ENCODE measurements at places on chromosomes 2 and 18.
A peak's percentile ranks its signal among the peaks of the same experiment; 100 is the strongest.

GRCh38 chr18:80148326-80149199 lies 39.5 kb downstream of the ADNP2 start:
- peaks cover 4% of the 10 kb centered on the region for H3K4me1 ChIP-seq
- peak overlapping the region; percentile 89 for H3K4me3 ChIP-seq
- peak; percentile 45 for DNase-seq
- no peaks in the 10 kb centered on the region for H3K36me3 ChIP-seq
- H3K27me3 ChIP-seq = no peaks in the 10 kb centered on the region
- peak overlapping the region; percentile 74 for H3K27ac ChIP-seq

DNA sequence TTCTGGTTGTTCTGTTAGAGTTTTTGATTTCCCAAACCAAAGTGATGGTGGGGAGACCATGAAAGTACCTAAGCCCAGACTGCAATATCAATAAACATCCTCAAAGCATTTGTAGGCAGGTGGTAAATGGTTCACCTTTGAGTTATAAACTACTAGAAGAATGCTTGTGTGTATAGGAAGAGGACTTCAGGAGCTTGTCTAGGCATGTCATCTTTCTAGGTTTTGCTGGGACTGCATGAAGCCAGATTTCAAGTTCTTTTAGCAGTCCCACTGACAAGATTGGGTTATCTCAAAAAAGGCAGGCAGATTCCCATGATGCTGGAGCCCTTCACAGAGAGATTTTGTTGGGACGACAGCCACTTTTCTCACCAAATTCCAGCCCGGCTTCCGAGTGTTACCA lies 135.3 kb downstream of the KCNE4 start:
- no peaks in the 10 kb centered on the region for H3K4me1 ChIP-seq
- no peak for DNase-seq
- no peaks in the 10 kb centered on the region for H3K36me3 ChIP-seq
- H3K27ac ChIP-seq = no peak overlapping the region
- no peak overlapping the region for H3K4me3 ChIP-seq

GRCh38 chr18:1039421-1039820 lies 134.8 kb downstream of the ADCYAP1 start:
- H3K27ac ChIP-seq = no peak overlapping the region
- H3K4me3 ChIP-seq = no peak overlapping the region

DNA sequence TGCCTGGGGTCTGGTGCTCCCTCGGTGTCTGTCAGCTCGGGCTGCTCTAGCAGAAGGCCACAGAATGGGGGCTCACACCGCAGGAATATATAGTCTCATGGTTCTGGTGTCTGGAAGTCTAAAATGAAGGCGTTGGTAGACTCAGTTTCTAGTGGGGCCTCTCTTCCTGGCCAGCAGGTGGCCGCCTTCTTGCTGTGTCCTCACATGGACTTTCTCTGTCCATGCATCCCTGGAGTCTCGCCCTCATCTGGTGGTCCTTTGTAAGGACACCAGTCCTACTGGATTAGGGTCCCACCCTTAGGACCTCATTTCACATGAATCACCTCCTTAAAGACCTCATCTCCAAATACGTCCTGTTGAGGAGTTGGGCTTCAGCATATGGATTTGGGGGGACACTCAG lies 65.7 kb downstream of the RRM2 start:
- no peaks in the 10 kb centered on the region for H3K36me3 ChIP-seq
- H3K27ac ChIP-seq = no peak overlapping the region
- peaks cover 8% of the 10 kb centered on the region for H3K4me1 ChIP-seq

DNA sequence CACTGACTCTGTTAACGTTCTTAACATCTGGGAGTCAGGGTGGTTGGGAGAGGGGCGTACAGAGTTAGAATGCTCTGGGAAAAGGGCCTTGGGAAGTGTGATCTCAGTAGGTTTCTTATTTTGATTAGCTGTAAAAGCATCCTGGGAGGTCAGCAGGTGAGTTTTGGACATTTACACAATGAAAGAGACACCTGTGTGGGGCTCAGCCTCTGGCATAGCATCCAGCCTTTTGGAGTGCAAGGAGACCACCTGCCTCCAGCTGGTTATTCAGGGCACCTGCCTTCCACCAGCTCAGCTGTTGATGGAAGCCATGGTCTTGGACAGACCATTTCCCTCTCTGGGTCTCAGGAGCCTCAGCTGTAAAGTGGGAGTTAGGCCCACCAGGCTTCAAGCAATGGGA lies 49.7 kb downstream of the ACAA2 start:
- no peak overlapping the region for H3K4me3 ChIP-seq
- no peaks in the 10 kb centered on the region for H3K27me3 ChIP-seq
- H3K4me1 ChIP-seq = no peaks in the 10 kb centered on the region
- DNase-seq = no peak
- H3K27ac ChIP-seq = no peak overlapping the region

GRCh38 chr2:90207454-90208058 lies 1516.1 kb downstream of the RPIA start:
- H3K4me3 ChIP-seq = no peak overlapping the region
- H3K27ac ChIP-seq = no peak overlapping the region
- H3K27me3 ChIP-seq = peaks cover 13% of the 10 kb centered on the region
- DNase-seq = peak; percentile 42
- peaks cover 31% of the 10 kb centered on the region for H3K4me1 ChIP-seq
- H3K36me3 ChIP-seq = no peaks in the 10 kb centered on the region

DNA sequence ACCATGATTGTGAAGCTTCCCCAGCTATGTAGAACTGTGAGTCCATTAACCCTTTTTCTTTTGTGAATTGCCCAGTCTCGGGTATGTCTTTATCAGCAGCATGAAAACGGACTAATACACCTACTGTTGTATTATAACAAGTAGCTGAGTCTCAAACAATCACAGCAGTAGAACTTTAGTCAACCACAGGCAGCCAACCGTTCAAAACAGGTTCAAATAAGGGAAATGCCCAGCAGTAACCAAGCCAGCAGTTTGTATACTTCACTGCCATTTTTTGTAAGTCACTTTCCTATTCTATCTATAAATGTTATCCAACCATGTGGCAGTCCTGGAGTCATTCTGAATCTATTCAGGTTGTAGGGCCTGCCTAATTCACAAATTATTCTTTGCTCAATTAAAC lies 1560.6 kb upstream of the SLC39A10 start:
- DNase-seq = no peak
- no peak overlapping the region for H3K4me3 ChIP-seq
- no peak overlapping the region for H3K27ac ChIP-seq
- peaks cover 3% of the 10 kb centered on the region for H3K4me1 ChIP-seq
- H3K27me3 ChIP-seq = no peaks in the 10 kb centered on the region

DNA sequence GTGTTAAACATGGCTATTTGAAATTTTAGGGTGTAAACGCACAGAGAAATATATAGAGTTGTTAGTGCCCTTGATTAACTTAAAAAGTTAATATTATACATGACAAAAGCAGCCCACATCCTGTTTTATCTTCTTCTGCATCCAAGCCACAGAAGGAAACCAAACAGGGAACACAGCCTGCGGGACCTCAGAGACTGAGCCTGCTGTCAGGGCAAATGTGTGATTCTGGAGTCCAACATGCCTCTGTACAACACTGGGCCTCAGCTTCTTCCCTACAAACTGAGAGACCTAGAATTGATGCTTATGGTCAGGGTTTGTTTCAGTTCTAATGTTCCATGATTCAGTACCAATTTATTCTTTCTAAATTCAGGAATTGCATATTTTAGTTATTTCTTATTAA lies 404.7 kb downstream of the FBXO15 start:
- H3K27ac ChIP-seq = no peak overlapping the region
- peaks cover 5% of the 10 kb centered on the region for H3K27me3 ChIP-seq
- no peak for DNase-seq
- H3K36me3 ChIP-seq = no peaks in the 10 kb centered on the region

DNA sequence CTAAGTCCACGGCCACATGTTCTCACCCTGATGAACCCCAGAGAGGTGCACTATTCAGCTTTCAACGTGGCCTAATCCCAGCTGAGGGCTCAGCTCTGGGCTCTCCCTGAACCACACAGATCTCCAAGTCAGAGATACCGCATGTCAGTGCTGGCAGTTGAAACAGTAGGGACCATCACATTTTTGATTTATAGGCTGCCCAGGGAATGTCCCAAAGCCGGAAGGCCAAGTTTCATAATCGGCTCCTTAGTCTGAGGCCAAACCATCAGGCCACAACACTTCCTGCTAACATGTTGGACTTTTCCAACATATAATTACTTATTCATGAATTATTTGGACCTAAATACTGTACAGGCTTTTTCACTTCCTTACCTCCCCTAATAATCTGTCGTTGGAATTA lies 91.9 kb upstream of the KLHL29 start:
- no peak for DNase-seq
- H3K36me3 ChIP-seq = no peaks in the 10 kb centered on the region
- H3K4me3 ChIP-seq = no peak overlapping the region
- no peak overlapping the region for H3K27ac ChIP-seq
- peaks cover 34% of the 10 kb centered on the region for H3K27me3 ChIP-seq
- H3K4me1 ChIP-seq = no peaks in the 10 kb centered on the region

GRCh38 chr2:26002632-26003310 lies 20.5 kb upstream of the KIF3C start:
- H3K4me3 ChIP-seq = no peak overlapping the region
- H3K36me3 ChIP-seq = no peaks in the 10 kb centered on the region
- peaks cover 12% of the 10 kb centered on the region for H3K27me3 ChIP-seq
- H3K27ac ChIP-seq = no peak overlapping the region

DNA sequence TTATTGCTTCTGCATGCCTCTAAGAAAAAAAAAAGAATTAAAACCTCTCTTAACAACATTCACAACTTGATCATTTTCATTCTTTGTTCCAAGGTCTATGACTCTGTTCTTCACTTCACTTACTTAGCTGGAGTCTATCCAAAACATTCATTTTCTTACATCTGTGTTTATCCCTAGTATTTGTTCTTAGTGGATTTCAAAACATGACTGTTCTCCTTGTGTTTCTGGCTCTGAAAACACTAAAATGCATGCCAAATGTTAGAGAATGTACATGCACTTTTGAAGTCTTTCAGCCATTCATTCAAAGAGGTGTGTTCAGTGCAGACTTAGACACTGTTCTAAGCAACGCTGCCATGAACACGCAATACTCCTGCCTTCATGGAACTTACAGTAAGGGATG lies 138.8 kb downstream of the CNTNAP5 start:
- H3K4me1 ChIP-seq = no peaks in the 10 kb centered on the region
- no peak overlapping the region for H3K4me3 ChIP-seq
- H3K27me3 ChIP-seq = no peaks in the 10 kb centered on the region
- no peaks in the 10 kb centered on the region for H3K36me3 ChIP-seq
- no peak for DNase-seq

DNA sequence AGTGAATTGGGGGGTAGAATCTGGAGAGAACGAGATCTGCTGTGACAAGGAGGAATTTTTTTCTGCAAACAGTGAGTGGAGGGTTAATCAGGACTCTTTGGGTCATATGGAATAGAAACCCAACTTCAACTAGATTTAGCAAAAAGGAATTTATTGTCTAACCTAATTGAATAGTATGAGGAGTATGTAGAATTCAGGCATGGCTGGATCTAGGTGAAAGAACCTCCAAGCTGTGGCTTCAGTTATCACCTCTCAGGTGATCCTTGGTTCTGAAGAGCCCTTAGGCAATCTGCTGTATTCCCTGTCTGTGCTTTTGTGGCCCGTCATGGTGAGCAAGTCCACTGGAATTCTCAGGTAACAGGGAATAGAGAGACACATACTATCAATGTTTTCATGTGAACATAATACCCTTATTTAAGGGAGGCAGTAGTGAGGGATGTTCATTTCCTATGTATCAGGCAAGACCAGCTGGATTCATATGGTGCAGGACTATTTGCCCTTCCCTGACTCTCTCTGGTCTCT lies 164.7 kb downstream of the ALPK2 start:
- H3K27me3 ChIP-seq = peaks cover 10% of the 10 kb centered on the region
- H3K36me3 ChIP-seq = no peaks in the 10 kb centered on the region
- no peak overlapping the region for H3K4me3 ChIP-seq

DNA sequence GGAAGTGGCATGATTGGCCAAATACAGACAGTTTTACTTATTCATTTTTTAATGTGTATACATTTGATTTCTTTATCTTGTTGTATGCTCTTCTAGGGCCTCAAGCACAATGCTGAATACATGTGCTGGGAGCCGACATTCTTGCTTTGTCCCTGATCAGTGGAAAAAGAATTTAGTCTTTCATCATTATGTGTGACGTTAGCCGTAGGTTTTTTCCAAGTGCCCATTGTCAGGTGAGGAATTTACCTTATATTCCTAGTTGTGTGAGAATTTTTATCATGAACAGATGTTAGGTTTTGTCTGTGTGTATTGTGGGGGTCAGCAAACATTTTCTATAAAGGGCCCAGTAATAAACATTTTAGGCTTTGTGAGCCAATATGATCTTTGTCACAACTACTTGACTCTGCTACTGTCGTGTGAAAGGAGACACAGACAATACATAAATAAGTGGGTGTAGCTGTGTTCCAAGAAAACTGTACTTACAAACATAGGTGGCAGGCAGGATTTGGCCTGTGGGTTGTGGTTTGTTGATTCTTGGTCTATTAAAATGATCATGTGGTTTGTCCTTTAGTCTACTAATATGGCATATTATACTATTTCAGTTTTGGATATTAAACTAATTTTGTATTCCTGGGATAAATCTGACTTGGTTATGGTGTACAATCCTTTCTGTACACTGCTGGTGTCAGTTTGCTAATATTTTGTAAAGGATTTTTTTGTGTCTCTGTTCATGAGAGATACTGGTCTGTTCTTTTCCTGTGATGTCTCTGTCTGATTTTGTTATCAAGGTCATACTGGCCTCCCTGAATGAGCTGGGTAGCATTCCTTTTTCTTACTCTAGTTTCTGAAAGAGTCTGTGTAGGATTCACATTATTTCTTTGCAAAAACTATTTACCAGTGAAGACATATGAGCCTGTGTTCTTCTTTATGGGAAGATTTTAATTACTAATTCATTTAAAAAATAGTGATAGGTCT lies 132.2 kb upstream of the SMAD7 start:
- no peaks in the 10 kb centered on the region for H3K4me1 ChIP-seq
- no peak for DNase-seq
- no peaks in the 10 kb centered on the region for H3K27me3 ChIP-seq
- H3K36me3 ChIP-seq = peaks cover 26% of the 10 kb centered on the region
- H3K4me3 ChIP-seq = no peak overlapping the region
- H3K27ac ChIP-seq = no peak overlapping the region

- no peak overlapping the region for H3K4me3 ChIP-seq
- no peaks in the 10 kb centered on the region for H3K4me1 ChIP-seq
- H3K27me3 ChIP-seq = peaks cover 14% of the 10 kb centered on the region
- H3K27ac ChIP-seq = no peak overlapping the region
- H3K36me3 ChIP-seq = no peaks in the 10 kb centered on the region
These were observed 30.0 kb upstream of the CHMP1B start for GRCh38 chr18:11821208-11821607.

DNA sequence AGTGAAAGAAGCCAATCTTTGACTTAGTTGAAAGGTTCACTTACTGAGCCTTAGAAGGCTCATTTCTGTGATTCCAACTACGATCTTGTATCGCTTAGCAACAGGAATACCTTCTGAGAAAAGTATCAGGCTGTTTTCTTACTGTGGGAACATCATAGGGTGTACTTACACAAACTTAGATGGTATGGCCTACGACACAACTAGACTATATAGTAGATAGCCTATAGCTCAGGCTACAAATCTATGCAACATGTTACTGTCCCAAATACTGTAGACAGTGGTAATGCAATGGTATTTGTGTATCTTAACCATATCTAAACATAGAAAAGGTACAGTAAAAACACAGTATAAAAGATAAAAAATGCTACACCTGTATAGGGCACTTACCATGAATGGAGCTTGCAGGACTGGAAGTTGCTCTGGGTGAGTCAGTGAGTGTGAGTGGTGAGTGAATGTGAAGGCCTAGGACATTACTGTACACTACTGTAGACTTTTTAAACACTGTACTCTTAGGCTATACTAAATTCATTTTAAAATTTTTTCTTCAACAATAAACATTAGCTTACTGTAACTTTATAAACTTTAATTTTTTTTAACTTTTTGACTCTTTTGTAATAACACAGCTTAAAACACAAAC lies 148.8 kb upstream of the STON1 start:
- peaks cover 4% of the 10 kb centered on the region for H3K27me3 ChIP-seq
- peaks cover 9% of the 10 kb centered on the region for H3K4me1 ChIP-seq
- H3K27ac ChIP-seq = no peak overlapping the region

Measured in naive B cell (primary cell).